ENCODE measurements at places on chromosomes 5 and 9.

GRCh38 chr5:60436518-60436917, 263.4 kb downstream of the DEPDC1B start:
- no peak for DNase-seq

GRCh38 chr5:127313847-127314473, 23.4 kb downstream of the MEGF10 start:
- DNase-seq, result no peak

- DNase-seq, result no peak
These were observed 16.6 kb upstream of the SYNPO start for GRCh38 chr5:150623878-150624216.

- no peak for DNase-seq
These were observed 142.8 kb downstream of the PDZD2 start for GRCh38 chr5:31781772-31782171.

GRCh38 chr9:126398403-126399058, 71.9 kb downstream of the MVB12B start:
- DNase-seq, result peak; percentile 12

- DNase-seq, result no peak
These were observed 177.3 kb downstream of the RAB3C start for GRCh38 chr5:58760222-58760621.

- DNase-seq, result no peak
These were observed 1071.8 kb downstream of the MAT2B start for GRCh38 chr5:164577201-164577600.

GRCh38 chr5:174500636-174501035, 223.7 kb upstream of the MSX2 start:
- DNase-seq, result no peak

DNA sequence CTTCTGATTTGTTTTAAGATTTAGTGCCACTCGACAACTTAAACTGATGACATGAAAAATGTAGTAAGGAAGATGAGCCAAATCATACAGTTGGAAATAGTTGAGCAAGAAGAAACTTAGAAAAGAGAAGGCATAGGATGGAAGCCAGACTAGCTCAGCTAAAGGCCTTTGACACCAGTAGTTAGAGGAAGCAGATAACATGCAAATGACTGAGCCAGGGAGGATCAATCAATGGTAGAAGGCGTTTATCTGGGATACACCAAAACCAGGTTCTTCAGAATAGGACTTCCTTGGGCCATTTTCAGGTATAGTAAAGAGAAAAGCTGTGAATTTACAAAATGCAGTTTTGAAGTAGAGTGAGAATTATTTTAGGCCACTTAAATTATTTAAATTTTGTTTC, 3.2 kb downstream of the TDRD7 start:
- no peak for DNase-seq

DNA sequence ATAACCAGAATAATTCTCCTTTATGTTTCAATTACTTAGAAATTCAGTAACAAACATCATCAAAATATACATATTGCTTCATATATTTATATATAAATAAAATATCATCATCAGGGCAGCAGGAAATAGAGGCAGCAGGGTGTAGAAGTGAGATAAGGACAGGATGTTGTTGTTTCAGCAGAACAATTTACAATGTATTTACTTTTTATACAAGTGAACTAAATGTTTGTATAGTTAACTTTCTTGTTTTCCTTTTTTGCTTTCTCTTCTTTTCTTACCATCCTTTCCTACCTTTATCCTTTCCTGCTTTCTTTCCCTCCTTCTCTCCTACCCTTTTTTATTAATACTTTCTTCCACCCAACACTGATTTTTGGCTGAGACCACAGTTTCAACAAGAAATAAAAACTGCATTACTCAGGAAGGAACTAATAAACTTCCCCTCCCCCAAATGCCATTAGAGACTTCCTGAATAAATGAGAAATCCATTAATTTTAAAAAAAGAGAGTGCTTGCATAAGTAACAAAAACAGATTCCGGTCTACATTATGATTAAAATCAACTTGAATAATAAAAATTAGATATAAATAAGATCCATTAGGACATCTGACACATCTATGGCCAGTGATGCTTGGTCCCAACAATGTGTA, 159.8 kb upstream of the ACOT12 start:
- DNase-seq, result no peak

GRCh38 chr5:80255431-80255810, 427 bp downstream of the SERINC5 start:
- peak; percentile 44 for DNase-seq

DNA sequence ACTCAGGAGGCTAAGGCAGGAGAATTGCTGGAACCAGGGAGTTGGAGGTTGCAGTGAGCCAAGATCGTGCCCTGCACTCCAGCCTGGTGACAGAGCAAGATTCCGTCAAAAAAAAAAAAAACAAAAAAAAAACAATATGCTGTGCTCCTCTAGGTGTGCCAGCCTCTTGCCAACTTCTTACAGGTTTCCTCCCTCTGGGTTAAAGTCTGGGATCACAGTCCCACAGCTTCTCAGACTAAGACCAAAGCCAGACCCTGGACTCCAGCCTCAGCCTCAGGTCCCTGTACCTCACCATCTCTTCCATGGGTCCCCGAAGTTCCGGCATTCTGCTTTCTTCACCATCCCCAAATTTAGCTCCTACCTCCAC, 180.8 kb upstream of the MVB12B start:
- no peak for DNase-seq

DNA sequence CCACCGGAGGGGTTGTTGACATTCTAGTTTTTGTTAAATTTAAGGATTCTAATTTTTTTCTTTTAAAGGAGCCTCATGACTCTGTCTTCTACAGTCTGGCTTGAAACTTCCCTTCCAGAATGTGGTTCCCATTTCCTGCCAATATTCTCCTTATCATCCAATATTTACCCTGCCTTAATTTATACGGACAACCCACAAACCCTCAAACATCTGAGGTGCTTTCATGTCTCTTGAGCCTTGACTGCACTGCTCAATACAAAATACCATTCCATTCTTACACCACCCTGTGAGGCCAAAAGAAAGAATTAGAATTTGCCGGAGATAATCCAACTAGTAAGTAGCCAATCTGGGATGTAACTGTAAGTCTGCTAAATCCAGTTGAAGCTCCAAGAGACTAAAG, 346.5 kb downstream of the SPOCK1 start:
- DNase-seq, result no peak

DNA sequence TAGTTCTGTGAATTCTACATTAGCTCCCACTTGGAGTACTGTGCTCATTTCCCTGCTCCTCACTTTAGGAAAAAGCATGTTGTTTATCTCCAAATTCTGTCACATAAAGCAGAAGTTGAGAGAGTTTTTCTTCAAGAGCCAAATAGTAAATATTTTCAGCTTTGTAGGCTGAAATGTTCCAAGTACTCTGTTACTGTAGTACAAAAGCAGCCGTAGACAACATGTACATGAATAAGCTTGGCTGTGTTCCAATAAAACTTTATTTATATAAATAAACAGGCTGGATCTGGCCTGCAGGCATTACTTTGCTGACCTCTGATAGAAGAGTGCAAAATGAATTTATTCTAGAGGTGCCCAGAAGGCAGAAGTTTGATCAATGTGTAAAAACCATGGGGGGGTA, 73.0 kb upstream of the AGXT2 start:
- DNase-seq, result no peak

GRCh38 chr5:172849606-172850453, 15.8 kb downstream of the ERGIC1 start:
- DNase-seq, result no peak

DNA sequence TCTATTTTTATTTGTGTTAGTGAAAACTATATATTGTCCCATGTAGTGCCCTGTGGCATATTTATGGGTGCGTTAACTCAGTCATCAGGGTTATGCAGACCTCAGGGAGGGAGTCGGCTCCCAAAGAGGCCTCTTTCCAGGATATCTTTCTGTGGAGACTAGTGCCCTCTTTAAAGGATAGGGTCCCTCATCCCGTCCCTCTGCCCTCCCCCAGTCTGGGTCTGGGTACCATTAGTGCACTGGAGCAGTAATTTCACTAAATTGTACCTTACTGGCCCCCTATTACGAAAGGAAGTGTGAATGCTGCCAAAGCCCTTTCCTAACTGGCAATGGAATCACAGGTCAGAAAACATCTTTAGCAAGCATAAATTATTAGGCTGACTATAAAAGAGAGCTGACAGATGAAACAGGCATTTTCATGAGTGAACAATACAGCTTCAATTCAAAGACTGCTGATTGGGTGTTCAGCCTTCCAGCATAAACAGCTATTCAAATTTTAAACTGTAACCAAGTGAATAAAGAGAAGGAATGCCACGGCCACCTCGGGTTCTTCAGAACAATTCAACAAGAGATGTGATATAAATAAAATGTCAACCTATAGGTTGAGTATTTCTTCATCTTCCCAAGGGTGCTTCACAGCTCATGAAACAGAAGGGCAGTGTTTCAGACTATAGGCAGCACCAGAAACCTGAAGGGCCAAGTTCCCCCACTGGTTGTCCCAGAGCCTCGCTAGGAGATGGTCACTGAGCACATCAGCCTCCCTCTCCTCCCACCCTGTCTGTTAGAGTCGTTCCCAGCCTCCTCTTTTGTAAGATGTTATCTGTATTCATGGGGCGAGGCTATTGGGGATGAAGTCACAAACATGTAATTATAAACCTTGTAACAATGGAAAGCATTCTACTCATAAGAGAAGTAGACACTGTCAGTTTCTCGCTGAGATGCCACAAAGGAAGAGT, 318.7 kb downstream of the TMEM161B start:
- DNase-seq, result no peak

GRCh38 chr9:37512437-37512836, 26.7 kb downstream of the POLR1E start:
- no peak for DNase-seq

GRCh38 chr9:90555351-90556057, 87.1 kb downstream of the DIRAS2 start:
- no peak for DNase-seq
